Right cardiac atrium (tissue), 5 donors: ENCODE measurements at places on chromosomes 2 and 18. TPM values are rescaled to one million over a fixed set of nuclear protein-coding genes. Genes with fewer than 3 reads are reported as not detected.

The TM4SF20 gene
- total RNA-seq = not detected

GRCh38 chr2:184814421-184814820 is 216.1 kb downstream of the ZNF804A start:
- DNase-seq = no peak

DNA sequence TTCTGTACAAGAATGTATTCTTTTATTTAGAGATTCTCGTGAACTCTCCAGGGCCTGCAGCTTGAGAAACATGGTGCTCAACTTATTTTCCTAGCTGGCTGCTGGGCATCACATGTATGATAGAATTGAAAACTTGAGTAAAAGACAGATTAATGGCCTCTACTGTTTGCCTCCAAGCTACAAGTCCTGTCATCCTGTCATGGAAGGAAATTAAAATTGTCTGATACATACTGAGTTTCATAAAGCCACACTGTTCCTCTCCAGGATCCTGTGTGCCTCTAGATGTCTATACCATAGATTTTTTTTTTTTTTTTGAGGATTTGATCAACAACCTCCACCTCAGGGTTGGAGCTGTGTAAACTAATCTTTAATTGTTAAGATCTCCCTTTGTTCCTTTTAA is 38.5 kb downstream of the UPP2 start:
- DNase-seq = no peak

DNA sequence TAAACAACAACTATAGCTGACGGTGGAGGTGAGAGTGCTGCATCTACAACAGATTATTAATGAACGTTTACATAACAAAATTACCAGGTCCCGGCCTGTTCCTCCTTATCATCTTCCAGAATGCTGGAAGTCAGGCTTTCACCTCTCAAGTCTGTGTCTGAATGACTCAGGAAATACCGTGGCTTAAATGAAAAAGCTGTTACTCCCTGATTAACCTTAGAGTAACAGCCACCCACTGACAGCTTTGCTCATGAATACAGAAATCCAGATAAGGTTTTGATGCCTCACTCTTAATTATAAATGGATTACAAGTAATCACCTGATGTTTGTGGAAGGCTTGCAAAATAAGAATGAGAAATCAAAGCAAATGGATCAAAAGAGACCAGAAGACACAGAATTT is 885.3 kb upstream of the CELF4 start:
- DNase-seq = no peak

DNA sequence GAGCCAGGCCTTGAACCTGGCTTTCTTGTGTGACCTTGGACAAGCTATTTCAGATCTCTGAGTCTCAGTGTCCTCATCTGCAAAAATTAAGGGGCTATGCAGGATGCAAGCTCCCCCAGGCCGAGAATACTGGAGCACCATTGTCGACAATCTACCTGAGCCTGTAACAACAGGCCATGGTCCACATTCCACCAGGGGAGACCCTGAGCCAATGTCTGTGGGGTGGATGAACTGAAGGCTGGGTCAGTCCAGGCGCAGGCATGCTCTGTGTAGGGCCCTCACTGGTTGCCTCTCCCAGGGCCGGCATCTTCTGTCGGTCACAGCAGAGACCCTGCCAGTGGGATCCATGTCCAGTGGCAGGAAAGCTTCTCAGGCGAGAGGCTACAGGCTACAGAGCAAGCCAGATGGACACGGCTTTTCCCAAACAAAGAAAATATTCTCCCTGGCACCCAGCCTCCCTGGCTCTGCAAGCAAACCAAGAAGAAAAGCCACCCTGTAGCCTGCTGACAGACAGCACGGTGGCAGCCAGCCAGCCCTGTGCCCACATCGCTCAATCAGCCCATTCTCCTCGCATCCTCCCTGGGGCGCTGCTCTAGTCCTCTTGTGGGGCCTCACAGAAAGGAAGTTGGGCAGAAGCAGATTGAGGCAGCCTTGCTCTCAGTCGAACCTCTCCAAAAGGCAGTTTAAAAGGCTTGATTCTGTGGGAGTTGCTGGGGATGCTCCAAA is 48.7 kb upstream of the FZD7 start:
- DNase-seq = peak; percentile 25

The MAL gene
- 8.4 TPM for total RNA-seq
